ENCODE measurements at places on chromosomes 16 and 17. TPM values are rescaled to one million over a fixed set of nuclear protein-coding genes. Genes with fewer than 3 reads are reported as not detected.

The CMTM2 gene
- not detected for total RNA-seq

- no peaks in the 10 kb centered on the region for H3K27me3 ChIP-seq
- peaks cover 12% of the 10 kb centered on the region for H3K36me3 ChIP-seq
- peak; percentile 94 for DNase-seq
- peak overlapping the region; percentile 70 for H3K4me3 ChIP-seq
- H3K27ac ChIP-seq, result peak overlapping the region; percentile 93
- peaks cover 4% of the 10 kb centered on the region for H3K4me1 ChIP-seq
These were observed 654 bp downstream of the TNFAIP1 start for GRCh38 chr17:28335959-28336871.

- peak overlapping the region; percentile 10 for H3K27ac ChIP-seq
- H3K27me3 ChIP-seq, result no peaks in the 10 kb centered on the region
- H3K4me3 ChIP-seq, result no peak overlapping the region
- peaks cover 17% of the 10 kb centered on the region for H3K4me1 ChIP-seq
These were observed 31.5 kb downstream of the ANKFY1 start for GRCh38 chr17:4232168-4232813.

DNA sequence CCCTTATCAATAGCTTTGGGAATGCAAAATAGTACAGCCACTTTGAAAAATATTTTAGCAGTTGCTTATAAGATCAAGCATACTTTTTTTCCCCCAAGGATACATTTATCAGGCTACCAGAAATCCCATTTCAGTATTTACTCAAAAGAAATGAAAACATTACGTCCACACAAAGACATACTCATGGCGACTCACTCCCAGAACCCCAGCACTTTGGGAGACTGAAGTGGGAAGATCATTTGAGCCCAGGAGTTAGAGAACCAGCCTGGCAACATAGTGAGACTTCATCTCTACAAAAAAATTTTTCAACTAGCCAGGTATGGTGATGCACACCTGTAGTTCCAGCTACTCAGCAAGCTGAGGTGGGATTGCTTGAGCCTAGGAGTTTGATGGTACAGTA lies 5.9 kb downstream of the SKA2 start:
- no peak overlapping the region for H3K4me3 ChIP-seq
- H3K27me3 ChIP-seq, result no peaks in the 10 kb centered on the region
- no peaks in the 10 kb centered on the region for H3K36me3 ChIP-seq

The PLD6 gene
- 0.42 TPM for total RNA-seq

The KLHL10 gene
- total RNA-seq, result not detected

The SDR42E1 gene
- total RNA-seq, result 0.04 TPM

- H3K4me3 ChIP-seq, result no peak overlapping the region
- H3K27ac ChIP-seq, result no peak overlapping the region
- H3K36me3 ChIP-seq, result no peaks in the 10 kb centered on the region
- no peaks in the 10 kb centered on the region for H3K4me1 ChIP-seq
These were observed 113.4 kb upstream of the SEC14L1 start for GRCh38 chr17:77027271-77027889.

- no peak overlapping the region for H3K27ac ChIP-seq
- DNase-seq, result no peak
- no peak overlapping the region for H3K4me3 ChIP-seq
- H3K4me1 ChIP-seq, result no peaks in the 10 kb centered on the region
These were observed 11.8 kb upstream of the ITGAE start for GRCh38 chr17:3812771-3813170.

DNA sequence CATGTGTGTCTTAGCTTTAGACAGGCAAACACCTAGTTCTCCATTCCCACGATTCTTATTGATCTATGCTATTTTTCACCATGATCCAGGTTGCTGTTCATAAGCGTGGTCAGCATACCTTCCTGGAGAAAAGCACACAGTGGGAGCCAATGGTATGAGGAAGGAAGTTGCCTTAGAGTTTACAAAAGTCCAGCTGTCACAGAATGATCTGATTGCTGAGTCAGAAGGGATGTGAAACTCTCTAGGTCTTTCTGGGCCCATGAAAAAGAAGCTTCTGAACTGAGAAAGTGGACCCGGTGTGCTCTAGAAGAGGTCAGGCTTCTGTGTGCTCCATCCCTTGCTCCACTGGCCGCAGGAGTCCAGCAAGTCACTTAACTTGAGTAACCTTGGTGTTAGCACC lies 71.0 kb upstream of the CCL1 start:
- H3K4me3 ChIP-seq, result no peak overlapping the region
- H3K27me3 ChIP-seq, result peaks cover 6% of the 10 kb centered on the region
- H3K27ac ChIP-seq, result no peak overlapping the region
- no peak for DNase-seq

DNA sequence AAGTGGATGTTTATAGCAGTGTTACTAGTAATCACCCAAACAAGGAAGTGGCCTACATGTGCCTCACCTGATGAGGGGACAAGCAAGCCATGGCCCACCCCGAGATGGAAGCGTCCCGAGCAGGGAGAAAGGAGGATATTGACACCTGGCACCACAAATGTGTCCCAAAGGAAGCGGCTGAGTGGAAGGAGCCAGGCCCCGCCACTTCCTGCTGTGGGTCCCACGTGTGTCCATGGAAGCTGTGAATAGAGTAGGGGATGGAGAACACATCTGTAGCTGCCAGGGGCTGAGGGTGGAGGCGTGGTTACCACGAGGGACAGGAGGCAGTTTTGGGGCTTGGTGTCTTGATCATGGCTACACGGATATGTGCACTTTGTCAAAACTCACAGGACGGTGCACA lies 49.2 kb downstream of the KCNJ12 start:
- DNase-seq, result no peak
- no peak overlapping the region for H3K27ac ChIP-seq
- H3K36me3 ChIP-seq, result no peaks in the 10 kb centered on the region

- H3K27ac ChIP-seq, result no peak overlapping the region
- H3K4me3 ChIP-seq, result no peak overlapping the region
- H3K4me1 ChIP-seq, result no peaks in the 10 kb centered on the region
- no peak for DNase-seq
- H3K27me3 ChIP-seq, result no peaks in the 10 kb centered on the region
- H3K36me3 ChIP-seq, result no peaks in the 10 kb centered on the region
These were observed 353.3 kb downstream of the CPPED1 start for GRCh38 chr16:12450387-12450786.

The HBZ gene
- total RNA-seq, result not detected

- H3K27me3 ChIP-seq, result no peaks in the 10 kb centered on the region
- H3K27ac ChIP-seq, result no peak overlapping the region
- no peaks in the 10 kb centered on the region for H3K4me1 ChIP-seq
- DNase-seq, result no peak
- H3K4me3 ChIP-seq, result no peak overlapping the region
These were observed 25.9 kb downstream of the ZNF469 start for GRCh38 chr16:88408561-88409142.

GRCh38 chr17:31252741-31253140 lies 44.3 kb downstream of the OMG start:
- H3K4me1 ChIP-seq, result no peaks in the 10 kb centered on the region
- no peaks in the 10 kb centered on the region for H3K27me3 ChIP-seq
- H3K36me3 ChIP-seq, result peaks cover 9% of the 10 kb centered on the region
- H3K4me3 ChIP-seq, result no peak overlapping the region
- no peak overlapping the region for H3K27ac ChIP-seq
- no peak for DNase-seq

The ZFP90 gene
- total RNA-seq, result 69.3 TPM

The EVPL gene
- total RNA-seq, result not detected

The SAMD14 gene
- 2.8 TPM for total RNA-seq

The CIBAR2 gene
- total RNA-seq, result not detected

The C17orf78 gene
- total RNA-seq, result not detected

DNA sequence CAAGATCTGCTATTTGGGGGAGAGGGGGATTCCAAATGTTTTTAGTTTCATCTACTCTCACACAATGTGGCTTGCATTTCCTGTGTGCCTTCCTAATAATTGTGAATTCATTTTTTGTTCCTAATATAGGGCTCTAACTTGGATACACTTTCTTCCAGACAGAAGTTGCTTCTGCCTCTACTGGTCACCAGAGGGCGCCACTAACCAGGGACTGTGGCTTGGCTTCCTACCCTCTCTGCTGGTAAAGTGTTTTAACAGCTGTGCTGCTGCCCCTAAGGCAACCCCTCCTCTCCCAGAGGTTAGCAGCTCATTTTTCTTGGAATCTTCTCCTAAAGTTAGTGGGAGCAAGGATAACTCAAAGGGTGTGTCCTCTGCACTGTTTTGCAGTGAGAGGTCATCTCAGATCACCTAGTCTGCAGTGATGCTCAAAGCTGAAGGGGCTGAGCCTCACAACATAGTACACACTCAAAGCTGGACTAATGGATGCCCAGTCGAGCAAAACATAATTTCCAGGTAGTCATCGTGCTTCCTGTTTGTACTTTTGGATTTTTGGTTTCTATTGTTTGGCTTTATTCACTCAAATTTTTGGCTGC lies 5.0 kb upstream of the PRSS54 start:
- H3K27me3 ChIP-seq, result no peaks in the 10 kb centered on the region
- no peaks in the 10 kb centered on the region for H3K36me3 ChIP-seq
- no peaks in the 10 kb centered on the region for H3K4me1 ChIP-seq
- DNase-seq, result peak; percentile 13
- H3K27ac ChIP-seq, result no peak overlapping the region

The CALB2 gene
- 1.3 TPM for total RNA-seq

- H3K4me3 ChIP-seq, result peak overlapping the region; percentile 17
- DNase-seq, result peak; percentile 66
- H3K27me3 ChIP-seq, result peaks cover 38% of the 10 kb centered on the region
- no peaks in the 10 kb centered on the region for H3K4me1 ChIP-seq
- H3K36me3 ChIP-seq, result no peaks in the 10 kb centered on the region
These were observed 664 bp downstream of the HBQ1 start for GRCh38 chr16:180681-181564.

DNA sequence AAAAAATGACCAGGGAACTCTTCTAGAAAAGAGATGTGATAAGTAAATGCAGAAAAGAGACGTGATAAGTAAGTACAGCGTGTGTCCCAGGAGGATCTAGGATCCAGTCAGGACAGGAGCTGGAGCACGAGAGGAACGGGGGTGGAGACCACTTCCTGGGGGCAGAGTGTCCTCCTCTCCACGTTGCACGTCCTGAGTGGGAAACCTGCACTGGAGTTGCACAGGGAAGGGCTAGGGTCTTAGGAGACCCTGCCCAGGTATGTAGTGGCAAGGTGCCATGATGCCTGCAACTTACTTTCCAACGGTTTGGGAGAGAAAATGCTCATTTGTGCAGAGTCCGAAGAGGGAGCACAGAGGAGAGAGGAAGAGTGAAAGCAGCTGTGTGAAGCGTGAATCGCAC lies 55.8 kb downstream of the RNF213 start:
- H3K4me1 ChIP-seq, result no peaks in the 10 kb centered on the region
- no peak overlapping the region for H3K27ac ChIP-seq
- no peak for DNase-seq
- H3K36me3 ChIP-seq, result peaks cover 2% of the 10 kb centered on the region

- no peaks in the 10 kb centered on the region for H3K27me3 ChIP-seq
- peaks cover 3% of the 10 kb centered on the region for H3K36me3 ChIP-seq
- no peak overlapping the region for H3K27ac ChIP-seq
- no peak overlapping the region for H3K4me3 ChIP-seq
These were observed 3.6 kb downstream of the SCRN2 start for GRCh38 chr17:47837401-47838039.

DNA sequence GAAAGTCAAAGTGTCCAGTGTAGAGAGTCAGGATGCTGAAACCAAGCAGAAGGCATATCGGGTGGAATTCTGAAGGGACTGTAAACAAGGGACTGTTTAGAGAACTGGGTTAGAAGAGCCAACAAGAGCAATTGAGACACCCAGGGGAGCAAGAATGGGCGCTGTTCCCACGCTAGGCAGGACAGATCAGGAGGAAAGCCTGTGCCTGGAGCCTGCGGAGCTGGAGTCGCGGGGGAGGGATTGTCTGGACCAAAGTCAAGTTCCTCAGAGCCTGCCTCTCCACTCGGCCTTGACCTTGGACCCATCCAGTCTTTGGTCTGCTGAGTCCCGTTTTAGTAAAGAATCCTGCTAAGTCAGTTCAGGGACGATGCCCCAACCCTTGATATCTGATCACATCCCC lies 14.7 kb upstream of the KLHL36 start:
- H3K36me3 ChIP-seq, result no peaks in the 10 kb centered on the region
- no peak overlapping the region for H3K27ac ChIP-seq
- H3K27me3 ChIP-seq, result no peaks in the 10 kb centered on the region
- H3K4me3 ChIP-seq, result no peak overlapping the region

- H3K4me1 ChIP-seq, result peaks cover 7% of the 10 kb centered on the region
- no peaks in the 10 kb centered on the region for H3K27me3 ChIP-seq
- no peak overlapping the region for H3K4me3 ChIP-seq
- DNase-seq, result no peak
- H3K36me3 ChIP-seq, result no peaks in the 10 kb centered on the region
These were observed 1.0 kb upstream of the SLC12A4 start for GRCh38 chr16:67969254-67970039.

- H3K27me3 ChIP-seq, result peaks cover 20% of the 10 kb centered on the region
- H3K27ac ChIP-seq, result no peak overlapping the region
- DNase-seq, result no peak
- no peak overlapping the region for H3K4me3 ChIP-seq
- H3K36me3 ChIP-seq, result no peaks in the 10 kb centered on the region
These were observed 20.7 kb upstream of the CSNK1D start for GRCh38 chr17:82294064-82294773.

The TBC1D16 gene
- total RNA-seq, result 37.5 TPM

DNA sequence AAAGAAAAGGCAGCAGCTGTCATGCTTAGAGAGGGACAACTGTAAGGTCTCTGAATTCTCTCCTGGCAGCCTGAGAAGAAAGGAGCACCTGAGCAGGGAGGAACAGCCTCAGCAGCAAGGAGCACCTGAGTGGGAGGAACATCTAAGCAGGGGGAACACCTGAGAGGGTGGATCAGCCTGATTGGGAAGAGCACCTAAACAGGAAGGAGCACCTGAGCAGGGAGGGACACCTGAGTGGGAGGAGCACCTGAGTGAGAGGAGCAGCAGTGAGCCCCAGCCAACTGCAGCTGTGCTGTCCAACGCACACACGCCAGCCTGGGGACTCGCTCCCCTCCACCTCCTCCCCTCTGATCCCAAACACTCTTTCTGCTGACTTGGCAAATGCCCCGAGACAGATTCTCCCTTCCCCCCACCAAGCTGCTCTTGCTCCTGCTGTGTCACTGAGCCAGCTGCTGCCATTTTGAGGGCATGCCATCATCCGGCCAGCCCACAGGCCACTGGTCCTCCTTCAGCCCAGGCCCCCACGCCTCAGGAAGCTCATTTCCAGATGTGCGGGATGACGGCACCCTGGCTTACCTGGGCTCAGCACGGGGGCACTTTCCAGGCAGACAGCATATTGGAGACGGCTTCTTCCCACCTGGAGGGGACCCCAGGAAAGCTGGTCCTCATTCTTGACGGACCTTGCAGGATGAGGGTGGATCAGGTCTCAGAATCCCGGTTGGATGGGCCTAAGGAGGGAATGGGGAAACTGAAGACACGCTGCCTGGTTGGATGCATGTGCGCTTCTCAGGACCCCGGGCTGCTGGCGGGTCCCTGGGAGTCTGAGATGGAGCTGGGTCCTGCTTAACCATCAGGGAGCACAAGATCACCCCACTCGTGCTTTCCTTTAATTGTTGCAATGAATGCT lies 57.7 kb upstream of the RBFOX3 start:
- H3K4me3 ChIP-seq, result no peak overlapping the region
- H3K4me1 ChIP-seq, result no peaks in the 10 kb centered on the region
- H3K36me3 ChIP-seq, result no peaks in the 10 kb centered on the region
- H3K27ac ChIP-seq, result no peak overlapping the region
- H3K27me3 ChIP-seq, result peaks cover 6% of the 10 kb centered on the region

The KRTAP9-4 gene
- not detected for total RNA-seq
